ENCODE measurements at places on chromosomes 3 and 15.

- no peak overlapping the region for H3K27ac ChIP-seq
- H3K36me3 ChIP-seq: no peaks in the 10 kb centered on the region
- peaks cover 36% of the 10 kb centered on the region for H3K27me3 ChIP-seq
- H3K4me1 ChIP-seq: no peaks in the 10 kb centered on the region
Observed at GRCh38 chr3:42300013-42300412, 34.0 kb upstream of the CCK start.

DNA sequence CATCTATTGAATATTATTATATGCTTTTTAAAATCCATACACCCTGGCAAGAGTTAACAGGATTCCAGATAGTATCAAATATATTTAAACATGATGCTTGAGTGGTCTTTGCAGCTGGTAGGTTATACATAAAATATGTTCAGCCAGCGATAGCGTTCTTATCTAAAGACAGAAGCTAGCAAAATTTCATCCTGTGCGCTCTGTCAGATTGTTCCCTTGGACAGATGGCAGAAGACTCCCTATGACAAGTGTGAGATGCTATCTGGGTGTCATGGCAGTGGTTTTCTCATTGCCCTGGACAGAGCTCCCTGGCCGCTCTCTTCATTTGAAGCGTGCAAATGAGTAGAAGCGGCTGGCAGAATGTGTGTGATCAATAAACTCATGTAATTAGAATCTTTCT, 175.2 kb upstream of the SOX14 start:
- no peaks in the 10 kb centered on the region for H3K36me3 ChIP-seq
- no peak for ATAC-seq
- H3K4me1 ChIP-seq: no peaks in the 10 kb centered on the region
- H3K27me3 ChIP-seq: no peaks in the 10 kb centered on the region
- no peak overlapping the region for H3K4me3 ChIP-seq

- no peaks in the 10 kb centered on the region for H3K36me3 ChIP-seq
- no peaks in the 10 kb centered on the region for H3K27me3 ChIP-seq
- H3K4me3 ChIP-seq: no peak overlapping the region
- ATAC-seq: no peak
- no peak overlapping the region for H3K27ac ChIP-seq
Observed at GRCh38 chr3:81279481-81280379, 481.7 kb downstream of the GBE1 start.

GRCh38 chr3:196517162-196517800, 2.1 kb upstream of the SMCO1 start:
- H3K27ac ChIP-seq: no peak overlapping the region
- H3K4me1 ChIP-seq: peaks cover 4% of the 10 kb centered on the region
- H3K36me3 ChIP-seq: no peaks in the 10 kb centered on the region
- no peak for ATAC-seq
- H3K4me3 ChIP-seq: no peak overlapping the region
- H3K27me3 ChIP-seq: no peaks in the 10 kb centered on the region
